ENCODE measurements at places on chromosomes 5 and 9.

- DNase-seq = no peak
Measured at GRCh38 chr5:54593779-54594178, 76.2 kb downstream of the SNX18 start.

DNA sequence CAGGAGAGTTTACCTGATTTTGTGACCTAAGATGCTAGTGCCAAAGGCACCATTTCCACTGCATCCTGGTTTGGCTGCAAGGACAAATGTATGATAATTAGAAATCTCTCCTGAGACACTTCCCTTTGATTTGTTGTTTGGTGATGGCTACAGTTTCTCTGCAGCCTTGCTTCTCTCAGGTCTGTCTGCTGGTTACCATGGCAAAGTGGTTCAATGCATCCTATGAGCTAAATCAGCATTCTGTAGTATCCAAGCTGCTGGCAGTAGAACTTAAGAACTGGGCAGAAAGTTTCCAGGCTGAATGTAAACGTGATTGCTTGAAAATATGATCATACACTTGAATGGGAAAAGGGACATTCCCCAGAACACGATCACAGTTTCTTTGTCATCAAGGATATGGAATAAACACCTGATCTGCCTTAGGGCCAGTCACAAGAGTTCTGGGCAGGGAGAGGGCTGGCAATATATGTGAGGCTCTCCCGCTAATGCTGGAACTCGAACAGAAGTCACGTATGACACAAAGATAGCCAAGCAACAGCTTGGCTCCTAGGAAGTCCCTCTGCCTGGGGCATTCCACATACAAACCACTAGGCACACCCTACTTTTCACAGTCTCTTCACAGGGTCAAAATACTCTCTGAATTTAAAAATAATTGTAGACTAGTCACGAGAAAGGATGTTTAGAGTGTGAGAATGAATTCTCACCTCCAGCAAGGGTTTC lies 138.1 kb upstream of the GRAMD2B start:
- DNase-seq = no peak

DNA sequence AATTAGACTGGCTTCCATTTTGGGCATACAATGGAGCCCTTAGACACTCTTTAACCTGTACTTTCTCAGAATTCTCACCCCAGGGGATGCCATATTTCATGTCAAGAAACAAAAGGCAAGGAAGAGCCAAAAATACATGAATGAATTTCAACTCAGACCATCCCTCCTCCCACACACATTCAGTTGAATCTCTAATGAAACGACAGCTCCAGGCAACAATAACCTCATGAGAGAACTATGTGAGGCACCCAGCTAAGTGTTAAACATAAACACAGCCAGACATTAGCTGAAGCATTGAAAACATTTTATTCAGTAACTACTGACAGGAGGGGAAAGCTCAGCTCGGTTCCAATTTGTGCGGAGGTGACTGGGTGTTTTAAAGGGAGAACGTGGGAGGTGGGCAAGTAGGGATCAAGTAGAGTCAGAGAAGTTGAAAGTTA lies 1359.1 kb upstream of the CDH9 start:
- DNase-seq = no peak

GRCh38 chr9:21030389-21031035 lies 928 bp downstream of the HACD4 start:
- DNase-seq = no peak

DNA sequence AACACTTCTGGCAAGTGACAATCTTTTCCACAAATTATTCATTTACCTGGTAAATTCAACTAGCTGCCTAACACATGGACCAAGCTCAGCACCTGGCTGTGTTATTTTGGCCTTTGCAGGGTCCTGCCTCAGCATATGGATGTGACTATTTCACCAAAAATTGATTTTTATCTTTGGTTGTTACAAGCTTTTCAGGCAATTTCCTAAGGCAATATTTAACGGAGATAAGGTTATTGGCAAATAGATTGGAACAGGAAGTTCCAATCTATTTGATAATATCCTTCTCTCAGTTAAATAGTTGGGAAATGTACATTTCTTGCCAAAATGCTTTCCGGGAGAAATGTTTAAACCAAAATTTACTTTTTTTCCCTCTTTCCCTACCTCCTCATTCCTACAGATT lies 415.2 kb upstream of the SMARCA2 start:
- DNase-seq = no peak

DNA sequence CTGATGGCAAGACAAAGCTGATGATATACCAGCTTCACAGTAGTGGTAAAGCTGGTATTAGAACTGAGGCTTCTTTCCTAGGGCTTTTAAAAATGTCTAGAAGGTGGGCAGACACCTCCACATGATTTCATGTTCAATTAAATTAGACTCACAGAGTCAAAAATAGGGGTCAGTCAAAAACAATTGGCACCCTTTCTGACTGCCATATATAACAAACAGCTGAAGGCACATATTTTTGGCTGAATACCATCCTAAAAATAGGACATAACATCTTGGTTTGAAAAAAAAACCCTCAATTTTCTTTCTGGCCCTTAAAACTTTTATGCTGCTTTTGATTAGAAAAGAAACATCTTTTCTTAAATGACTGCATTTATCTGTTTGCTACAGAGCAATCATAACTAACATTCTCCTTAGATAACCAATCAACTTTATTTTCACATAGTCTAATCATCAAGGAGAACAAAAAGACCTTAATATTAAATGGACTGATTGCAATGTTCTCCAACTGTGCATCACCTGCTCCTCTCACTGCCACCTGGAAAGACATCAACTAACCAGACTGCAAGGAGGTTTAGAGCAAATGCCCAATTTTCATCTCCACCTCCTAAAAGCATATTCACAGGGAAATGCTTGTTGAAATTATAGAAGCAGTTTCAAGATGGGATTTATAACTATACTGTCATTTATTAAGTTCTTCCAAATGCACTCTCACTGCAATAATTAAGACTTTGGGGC lies 3.2 kb downstream of the SGTB start:
- DNase-seq = no peak

DNA sequence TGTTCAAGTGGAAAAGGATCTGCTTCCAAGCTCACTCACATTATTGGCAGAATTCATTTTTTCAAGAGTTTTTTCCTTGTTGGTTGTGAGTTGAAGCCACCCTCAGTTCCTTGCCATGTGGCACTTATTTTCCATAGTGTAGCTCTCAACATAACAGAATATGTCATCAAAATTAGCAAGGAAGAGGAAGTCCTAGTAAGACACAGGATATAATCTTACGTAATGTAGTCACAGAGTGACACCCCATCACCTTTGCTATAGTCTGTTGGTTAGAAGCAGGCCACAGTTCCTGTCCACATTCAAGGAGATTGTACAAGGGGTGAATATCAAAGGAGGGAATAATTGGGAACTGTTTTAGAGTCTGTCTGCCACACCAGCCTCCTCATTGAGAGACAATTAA lies 15.7 kb downstream of the IRGM start:
- DNase-seq = no peak

GRCh38 chr5:163571744-163572143 lies 66.3 kb downstream of the MAT2B start:
- DNase-seq = no peak

DNA sequence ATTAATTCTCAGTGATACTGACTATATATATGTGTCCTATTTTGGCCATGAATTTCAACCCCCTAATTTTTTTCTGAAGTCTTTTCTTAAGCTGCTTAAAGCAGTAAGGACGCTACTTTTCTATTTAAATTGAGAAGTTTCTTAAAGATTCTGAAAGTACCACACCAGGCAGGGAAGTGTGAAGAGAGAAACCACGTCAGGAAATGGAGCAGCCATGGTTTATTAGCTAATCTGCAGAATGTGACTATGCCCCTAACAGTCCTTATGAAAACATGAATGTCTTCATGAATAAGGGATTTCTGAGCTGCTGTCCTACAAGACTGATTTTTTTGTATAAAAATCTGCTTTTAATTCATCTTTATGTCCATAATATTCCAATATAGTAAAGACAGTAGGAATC lies 1724.3 kb upstream of the C9orf72 start:
- DNase-seq = no peak

DNA sequence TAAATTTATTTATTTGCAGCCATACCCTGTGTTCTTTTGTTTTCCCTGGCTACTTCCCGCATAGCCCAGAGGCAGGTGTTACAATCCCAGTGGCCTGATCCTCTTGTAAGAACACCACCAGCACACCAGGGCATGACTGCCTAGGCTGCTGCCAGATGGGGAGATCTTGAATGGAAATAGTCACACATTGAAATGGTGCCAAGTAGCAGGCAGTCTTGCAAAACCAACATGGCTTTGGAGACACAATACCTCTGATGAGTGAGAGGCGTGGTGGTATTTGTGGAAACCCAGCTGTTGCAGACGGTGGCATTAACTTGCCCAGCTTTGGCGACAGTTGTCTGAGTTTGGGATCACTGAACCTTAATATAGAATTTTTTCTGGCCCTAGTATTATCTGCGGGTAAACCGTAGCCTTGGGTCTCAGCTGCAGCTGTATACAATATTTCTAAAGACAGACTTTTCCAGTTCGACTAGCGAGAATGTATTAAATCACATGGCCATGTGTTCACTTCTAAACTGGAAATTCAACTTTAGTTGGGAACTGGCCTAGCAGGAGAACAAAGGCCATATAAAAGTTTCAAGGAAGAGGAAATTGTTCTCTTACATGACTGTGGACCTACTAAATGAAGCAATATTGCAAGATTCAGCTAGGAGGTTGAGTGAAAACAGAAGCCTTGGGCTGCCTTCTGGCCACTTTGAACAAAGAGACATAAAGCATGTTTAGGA lies 277.0 kb downstream of the SMARCA2 start:
- no peak for DNase-seq

DNA sequence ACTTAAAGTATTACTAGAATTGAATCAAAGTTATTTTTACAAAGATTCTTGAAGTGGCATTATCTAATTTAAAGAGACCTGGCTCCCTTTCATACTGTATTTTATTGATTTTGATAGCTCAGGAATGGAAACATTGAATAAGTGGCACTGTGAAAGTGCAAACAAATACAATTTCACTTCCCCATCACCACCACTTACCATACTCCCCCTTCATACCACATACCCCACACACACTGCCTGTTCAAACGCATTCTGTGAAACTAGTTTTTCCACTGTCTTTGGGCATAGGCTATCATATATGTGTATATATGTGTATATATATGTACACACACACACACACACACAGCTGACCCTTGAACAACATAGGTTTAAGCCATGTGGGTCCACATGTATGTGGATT lies 62.1 kb upstream of the ATG10 start:
- no peak for DNase-seq

DNA sequence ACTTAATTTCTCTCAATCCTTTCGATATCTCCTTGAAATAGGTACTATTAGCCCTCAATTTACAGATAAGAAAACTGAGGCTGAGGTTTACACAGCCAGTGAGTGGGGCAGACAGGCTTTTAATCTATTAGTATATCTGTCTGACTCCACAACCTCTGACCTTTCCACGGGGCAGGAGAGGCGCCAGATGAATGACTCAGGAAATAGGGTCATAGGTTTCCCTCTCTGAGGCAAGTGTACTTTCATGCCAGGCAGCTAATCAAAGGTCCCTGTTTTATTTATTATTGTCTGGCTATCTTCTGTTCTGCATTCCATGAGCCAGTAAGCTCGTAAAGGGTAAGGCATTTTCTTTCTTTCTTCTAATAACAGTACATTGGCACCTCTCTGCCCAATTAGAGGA lies 79.6 kb upstream of the KLF4 start:
- no peak for DNase-seq

DNA sequence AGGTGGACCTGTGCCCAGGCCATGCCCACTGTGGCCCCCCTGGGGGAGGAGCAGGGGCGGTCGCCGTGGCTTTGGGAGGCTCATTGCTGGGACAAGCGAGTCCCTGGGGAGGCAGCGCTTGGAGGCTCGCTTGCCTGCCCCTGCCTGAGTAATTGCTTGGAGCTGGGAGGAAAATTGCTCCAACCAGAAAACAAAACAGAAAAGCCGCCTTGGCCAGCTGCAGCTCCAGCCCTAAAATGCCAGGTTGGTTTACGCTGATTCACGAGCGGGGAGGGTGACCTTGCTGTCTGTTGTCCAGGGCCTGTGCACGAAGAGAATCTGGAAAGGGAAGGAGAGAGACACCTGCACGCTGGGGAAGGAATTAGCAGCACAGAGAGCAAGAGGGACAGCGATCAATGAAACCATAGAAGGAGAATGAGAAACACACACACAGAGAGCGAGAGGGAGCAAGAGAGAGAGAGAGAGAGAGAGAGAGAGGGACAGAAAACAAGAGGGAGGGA lies 25.3 kb downstream of the NTNG2 start:
- DNase-seq = no peak

GRCh38 chr9:84978661-84979060 lies 309.1 kb downstream of the NTRK2 start:
- no peak for DNase-seq

DNA sequence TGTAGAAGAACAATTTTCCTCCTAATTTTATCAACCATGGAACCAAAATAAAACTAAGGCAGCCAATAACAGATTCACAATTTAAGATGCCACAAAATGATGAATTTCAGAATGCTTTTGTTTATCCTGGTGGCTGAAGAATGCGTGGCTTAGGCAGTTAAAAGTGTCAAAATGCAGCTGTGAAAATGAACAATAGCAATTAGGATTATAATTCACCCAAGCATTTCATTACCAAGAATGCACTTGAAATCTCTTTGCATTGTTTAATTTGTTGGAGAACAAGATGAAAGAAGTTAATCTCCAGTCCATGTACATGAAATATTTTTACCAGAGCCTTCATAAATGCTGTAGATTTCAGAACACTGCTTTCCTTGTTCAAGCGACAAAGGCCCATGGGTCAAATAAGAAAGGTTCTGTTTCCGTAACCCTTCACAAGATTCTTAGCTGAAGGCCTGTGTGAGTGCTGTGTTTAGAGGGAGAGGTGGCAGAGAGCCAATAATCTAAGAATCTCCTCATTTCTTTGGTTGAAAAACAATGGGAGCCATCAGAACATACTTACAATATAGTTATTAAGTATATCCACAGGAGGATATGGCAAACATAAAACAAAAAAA lies 39.3 kb downstream of the CLINT1 start:
- no peak for DNase-seq

DNA sequence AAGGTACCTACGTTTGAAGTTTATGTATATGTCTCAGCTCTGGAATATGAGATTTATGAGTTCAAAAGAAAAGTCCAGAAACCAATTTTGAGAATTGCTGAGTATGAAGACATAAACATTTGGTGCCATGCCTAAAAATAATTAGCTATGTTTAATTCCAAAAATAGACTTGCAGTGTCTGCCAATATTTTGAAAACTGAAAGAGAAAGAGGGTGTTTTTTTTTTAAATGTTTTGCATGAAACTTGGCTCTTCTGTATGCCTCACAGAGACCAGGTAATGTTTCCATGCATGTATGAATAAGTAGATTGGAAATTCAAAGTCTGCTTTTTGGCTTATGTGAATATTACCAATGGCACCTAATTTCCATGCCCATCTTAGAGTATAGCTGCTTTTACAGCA lies 634.4 kb upstream of the C9orf72 start:
- no peak for DNase-seq

- DNase-seq = no peak
Measured at GRCh38 chr9:114991861-114992260, 61.5 kb upstream of the TNFSF8 start.

GRCh38 chr5:148469501-148469935 lies 85.8 kb downstream of the FBXO38 start:
- DNase-seq = no peak

- no peak for DNase-seq
Measured at GRCh38 chr9:6525326-6526045, 112.5 kb downstream of the UHRF2 start.

- no peak for DNase-seq
Measured at GRCh38 chr9:75096796-75097195, 8.5 kb downstream of the OSTF1 start.

All from ecto neural progenitor cell (in vitro differentiated cells).